Frontal cortex (tissue), 4 donors: ENCODE measurements at places on chromosomes 13 and 19. TPM values are rescaled to one million over a fixed set of nuclear protein-coding genes. Genes with fewer than 3 reads are reported as not detected.
A peak's percentile ranks its signal among the peaks of the same experiment; 100 is the strongest.

DNA sequence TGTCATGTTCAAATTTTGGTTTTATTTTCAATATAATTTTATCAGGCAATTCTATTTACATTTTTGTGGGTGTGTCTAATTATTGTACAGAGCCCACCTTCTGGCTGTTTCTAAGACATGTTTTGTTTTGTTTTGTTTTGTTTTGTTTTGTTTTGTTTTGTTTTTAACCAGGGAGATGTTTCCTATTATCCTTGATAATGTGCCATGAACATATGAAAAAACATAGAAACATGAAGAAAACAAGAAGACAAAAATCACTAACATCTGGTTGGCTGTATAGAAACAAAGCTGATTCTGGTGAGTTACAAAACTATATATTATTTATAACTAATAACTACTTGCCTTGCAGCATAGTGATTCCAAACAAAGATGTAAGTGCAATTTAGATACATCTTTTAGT lies 128.1 kb upstream of the TRPC4 start:
- no peak for DNase-seq

- DNase-seq: no peak
Measured at GRCh38 chr19:58305932-58306323, 751 bp downstream of the ERVK3-1 start.

DNA sequence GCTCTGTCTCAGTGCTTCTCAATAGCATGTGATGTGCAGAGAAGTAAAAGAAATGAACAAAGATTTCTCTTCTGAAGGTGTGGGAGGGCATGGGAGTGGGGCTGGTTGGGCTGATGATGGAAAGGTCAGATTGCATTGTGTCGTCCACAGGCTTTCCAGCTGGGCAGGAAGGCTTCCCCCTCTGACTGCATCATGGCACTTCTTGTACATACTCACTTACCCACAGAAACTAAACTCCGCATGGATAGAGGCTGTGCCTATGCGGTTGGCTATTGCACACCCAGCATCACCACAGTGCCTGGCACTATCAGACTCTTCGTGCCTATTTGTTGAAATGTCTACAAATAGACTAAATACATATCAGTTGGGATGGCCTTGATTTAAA lies 24.4 kb upstream of the TNFSF11 start:
- no peak for DNase-seq

- no peak for DNase-seq
Measured at GRCh38 chr13:52847682-52848432, 583 bp downstream of the PCDH8 start.

Gene ZNF836
- 47.7 TPM for total RNA-seq

GRCh38 chr19:45347570-45348366 lies 7.2 kb downstream of the KLC3 start:
- no peak for DNase-seq

Gene BST2
- total RNA-seq: 1.6 TPM

Gene RNF113B
- total RNA-seq: not detected

DNA sequence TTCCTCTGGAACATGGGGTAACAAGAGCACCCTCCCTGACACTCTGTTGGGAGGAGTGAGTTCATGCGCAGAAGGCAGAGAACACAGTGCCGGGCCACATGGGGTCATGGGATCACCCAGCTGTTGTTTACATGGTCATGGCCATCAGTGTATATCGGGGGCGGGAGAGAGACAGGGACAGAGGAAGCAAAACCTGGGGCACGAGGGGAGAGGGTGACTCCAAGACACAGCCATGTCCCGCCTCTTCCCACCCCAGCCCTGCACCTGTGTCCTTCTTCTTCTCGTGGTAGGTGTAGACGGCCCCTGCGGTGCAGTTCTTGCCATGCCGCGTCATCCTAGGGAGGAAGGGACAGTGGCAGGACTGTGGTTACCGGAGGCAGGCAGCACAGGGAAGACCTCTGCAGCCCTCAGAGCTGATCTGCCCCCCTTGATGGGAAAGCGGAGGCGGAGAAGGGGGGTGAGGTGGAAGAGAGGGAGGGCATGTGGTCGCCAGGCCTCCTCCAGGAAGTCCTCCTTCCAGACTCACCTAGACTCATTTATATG lies 19.9 kb downstream of the NOSIP start:
- DNase-seq: no peak

DNA sequence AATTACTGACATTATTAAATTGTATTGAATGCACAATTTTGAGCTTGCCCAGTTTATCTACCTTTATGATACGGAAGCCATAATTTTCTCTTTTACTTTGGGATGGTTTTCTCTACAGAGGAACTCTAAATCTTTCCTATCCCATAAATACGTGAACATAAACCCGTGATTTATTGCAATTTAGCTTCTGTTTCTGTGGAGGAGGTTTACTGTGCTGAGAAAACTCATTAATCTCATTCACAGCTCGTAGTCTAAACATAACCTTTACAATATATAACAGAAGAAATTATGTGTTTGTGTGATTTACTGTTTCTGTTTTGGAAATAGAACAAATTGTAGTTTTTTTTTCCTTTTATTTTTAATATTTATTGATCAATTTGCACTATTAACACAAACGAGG lies 207.1 kb upstream of the PCDH9 start:
- DNase-seq: no peak

DNA sequence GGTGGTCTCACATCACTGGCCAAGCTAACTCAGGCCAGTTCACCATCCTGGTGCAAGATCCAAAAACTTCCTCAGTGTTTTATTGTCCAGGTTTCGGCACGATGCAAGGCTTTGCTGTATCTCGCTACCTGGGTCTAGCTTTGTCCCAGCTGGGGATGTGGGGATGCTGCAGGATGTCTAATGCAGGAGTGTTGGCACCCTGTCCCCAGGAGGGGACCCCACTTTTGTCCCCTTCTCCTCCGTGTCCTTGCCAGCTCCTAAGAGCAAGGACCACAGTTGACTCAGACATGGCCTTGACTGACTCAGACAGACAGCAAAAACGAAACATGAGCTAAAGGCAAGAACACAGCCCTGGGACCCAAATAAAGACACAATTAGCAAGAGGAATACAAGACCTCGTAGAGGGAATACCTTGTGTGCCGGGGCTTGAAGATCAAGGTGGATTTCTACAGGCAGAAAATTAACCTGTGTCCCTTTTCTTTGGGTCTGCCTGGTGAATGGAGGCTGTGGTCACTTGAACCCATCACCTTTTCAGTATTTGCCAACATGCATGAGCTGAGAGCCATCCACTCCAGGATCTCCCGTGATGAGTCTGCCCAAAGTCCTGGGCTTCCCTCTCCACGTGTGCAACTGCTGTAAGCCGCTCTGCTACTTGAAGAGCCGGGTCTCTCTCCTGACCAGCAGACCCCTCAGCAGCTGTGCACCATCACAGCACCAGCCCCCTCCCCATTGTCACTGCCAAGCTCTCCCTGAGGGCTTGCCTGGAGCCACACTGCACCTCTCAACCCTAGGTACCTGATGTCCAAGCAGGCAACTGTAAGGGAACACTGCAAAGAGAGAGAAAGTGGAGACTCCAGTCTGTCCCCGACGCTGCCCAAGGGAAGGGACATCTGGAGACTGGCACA lies 149.5 kb upstream of the ZNF507 start:
- no peak for DNase-seq

- DNase-seq: no peak
Measured at GRCh38 chr19:6465006-6465405, 935 bp downstream of the CRB3 start.

- no peak for DNase-seq
Measured at GRCh38 chr19:12834566-12834943, at the start of gene RTBDN. TSS of gene RTBDN (minus strand) at chr19:12834579. CDS start at chr19:12829979, 4,600 bp downstream.

Gene ZSWIM9
- total RNA-seq: 2.0 TPM

Gene NLRP5
- not detected for total RNA-seq

Gene FDX2
- total RNA-seq: 11.4 TPM

DNA sequence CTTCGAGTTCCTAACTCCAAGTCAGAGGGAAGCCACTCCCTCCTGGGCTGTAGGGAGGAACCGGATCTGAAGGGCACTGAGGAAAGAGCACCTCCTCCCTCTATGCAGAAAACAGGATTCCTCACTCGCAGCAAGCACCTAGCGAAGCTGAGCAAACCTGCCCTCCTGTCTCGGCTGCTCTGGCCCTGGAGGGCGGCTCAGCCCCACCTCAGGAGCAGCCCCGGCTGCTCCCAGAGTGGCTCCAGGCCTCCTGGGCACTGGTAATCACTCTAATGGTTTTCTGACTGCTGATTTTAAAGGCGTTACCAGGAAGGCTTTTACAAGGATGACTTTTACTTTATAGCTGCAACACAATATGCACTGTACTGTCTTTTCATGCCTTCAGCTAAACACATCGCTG lies 312.5 kb downstream of the TEX29 start:
- DNase-seq: no peak

DNA sequence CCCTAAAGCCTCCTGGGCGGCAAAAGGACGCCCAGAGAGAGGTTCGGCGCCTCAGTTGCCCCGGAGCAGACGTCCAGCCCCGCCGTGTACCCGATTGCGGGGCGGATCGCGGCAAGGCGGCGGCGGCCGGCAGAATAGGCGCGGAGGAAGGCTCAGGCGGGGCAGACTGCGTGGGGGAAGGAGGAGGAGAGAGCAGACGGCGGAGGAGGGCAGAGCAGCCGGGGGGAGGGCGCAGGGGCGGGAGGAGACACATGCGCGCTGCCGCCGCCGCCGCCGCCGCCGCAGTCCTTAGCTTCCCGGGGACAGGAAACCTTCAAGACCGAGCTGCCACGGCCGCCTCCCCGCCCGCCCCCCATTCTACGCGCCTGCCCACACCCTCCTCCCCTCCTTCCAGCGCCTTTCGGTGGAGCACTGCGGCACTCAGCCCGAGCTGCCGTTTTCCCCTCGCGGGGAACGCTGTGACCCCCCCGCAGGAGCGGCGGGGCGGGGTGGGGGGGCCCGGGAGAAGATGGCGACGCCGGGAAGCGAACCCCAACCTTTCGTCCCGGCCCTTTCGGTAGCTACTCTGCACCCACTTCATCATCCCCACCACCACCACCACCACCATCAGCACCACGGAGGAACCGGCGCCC lies at the start of gene LRCH1:
LRCH1 (plus strand) TSS at position 282 of the 632 bp plus-strand sequence; CDS start at position 509, 227 bp downstream.
- DNase-seq: peak; percentile 77

GRCh38 chr13:99922631-99923404 lies 48.7 kb downstream of the ZIC5 start:
- DNase-seq: no peak

DNA sequence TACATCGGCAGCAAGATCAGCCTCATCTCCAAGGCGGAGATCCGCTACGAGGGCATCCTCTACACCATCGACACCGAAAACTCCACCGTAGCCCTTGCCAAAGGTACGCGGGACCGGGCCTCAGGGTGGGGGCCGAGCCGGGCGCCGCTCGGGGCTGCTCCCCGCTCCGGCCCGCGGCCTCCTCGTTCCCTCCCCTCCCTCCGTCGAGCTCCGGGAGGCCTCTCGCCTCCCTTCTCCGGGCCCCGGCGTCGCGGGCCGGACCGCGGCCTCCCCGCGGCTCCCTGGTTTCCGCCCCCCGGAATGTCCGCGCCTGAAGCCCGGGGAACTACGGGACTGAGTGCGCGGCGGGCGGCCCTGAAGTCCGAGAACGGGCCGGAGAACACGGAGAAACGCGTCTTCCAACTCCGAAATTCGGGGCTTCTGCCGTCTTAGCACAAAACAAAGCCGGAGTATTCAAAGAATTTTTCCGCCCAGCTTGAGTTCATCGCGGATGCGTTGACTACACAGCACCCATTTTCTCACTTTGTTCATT lies 423 bp downstream of the LSM14A start:
- DNase-seq: no peak

- DNase-seq: no peak
Measured at GRCh38 chr13:98487016-98487415, 89.9 kb downstream of the STK24 start.

Gene ZNF575
- total RNA-seq: 0.82 TPM

DNA sequence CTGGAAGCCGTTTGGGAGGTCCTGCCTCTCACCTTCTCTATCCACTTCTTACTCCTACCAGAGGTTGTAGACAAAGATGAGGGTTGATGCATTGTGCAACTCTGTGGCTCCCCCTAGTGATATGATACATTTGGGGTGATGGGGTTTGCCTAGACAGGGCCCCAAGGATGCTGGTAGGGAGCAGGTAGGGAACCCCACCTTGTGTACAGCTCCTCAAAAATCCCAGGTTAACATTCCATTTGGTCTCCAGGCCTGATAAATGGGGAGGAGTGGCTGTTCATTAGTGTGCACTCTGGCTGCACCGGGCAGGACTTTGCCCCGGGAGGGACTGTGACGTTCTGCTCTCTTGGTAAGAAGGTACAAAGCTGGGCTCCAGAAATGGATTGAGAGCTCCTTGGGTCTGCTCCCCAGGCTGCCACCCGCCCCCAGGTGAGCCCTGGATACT lies 19.2 kb downstream of the SIGLEC8 start:
- no peak for DNase-seq

Gene SBK3
- not detected for total RNA-seq

Gene TDRD3
- total RNA-seq: 63.6 TPM

- no peak for DNase-seq
Measured at GRCh38 chr19:2540646-2541454, 64.9 kb downstream of the GADD45B start.

Gene CCDC169
- total RNA-seq: 6.9 TPM

DNA sequence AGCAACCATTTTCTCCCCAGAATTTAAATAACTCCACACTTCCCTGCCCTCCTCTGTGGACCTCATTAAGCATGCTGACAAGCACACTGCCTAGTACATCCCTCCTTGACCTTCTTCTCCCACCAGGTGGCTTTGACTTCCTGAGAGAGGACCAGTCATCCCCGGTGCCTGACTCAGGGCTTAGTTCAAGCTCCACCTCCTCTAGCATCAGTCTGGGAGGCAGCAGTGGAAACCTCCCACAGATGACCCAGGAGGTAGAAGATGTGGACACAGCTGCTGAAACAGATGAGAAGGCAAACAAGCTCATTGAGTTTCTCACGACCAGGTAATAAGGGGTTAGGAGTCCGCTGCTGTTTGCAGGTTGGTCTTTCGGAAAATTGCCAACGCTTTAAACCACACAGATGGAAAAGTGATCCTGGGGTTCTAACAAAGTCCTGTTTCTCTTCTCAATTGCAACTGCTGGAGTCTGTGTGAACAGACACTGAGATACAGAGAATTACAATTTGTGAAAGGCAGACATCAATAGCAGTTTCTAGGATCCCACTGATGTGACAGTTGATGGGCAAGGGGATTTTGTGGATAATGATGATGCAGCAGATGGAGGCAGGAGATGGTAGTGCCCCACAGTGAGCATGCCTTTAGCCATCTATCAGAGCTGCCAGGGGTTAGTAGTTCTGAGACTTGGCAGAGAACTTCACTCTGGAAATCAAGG lies 86.7 kb downstream of the ZAR1L start:
- DNase-seq: no peak

Gene PSG11
- total RNA-seq: not detected

Gene STOML3
- not detected for total RNA-seq

DNA sequence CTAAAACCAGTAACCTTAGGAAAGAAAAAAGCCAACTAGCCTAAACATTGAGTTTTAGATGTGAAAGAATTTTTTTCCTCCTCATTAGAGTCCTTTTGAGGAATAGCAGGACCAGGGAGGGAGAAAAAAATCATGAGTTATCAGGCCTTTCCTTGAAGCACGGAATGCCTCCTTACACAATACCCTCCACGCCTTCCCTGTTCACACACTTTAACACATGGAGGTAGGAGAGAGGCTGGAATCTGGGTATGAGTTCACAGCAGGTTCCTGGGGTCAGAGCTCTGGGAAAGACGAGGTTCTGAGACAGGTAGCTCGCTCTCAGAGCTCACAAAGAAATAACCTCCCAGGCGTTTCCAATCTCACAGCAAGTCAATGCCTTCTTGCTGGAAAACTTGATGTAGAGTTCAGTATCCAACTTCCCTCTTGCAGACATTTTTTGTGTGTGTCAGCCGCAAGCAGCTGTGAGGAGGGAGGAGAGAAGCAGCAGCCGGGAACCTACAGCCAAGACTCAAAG lies 716 bp downstream of the ZNF573 start:
- peak; percentile 8 for DNase-seq
